Neuronal stem cell (in vitro differentiated cells): ENCODE measurements at places on chromosomes 11 and 22.
A peak's percentile ranks its signal among the peaks of the same experiment; 100 is the strongest.

- DNase-seq: peak; percentile 84
Measured at GRCh38 chr11:111841370-111842053, 29.9 kb downstream of the ALG9 start.

DNA sequence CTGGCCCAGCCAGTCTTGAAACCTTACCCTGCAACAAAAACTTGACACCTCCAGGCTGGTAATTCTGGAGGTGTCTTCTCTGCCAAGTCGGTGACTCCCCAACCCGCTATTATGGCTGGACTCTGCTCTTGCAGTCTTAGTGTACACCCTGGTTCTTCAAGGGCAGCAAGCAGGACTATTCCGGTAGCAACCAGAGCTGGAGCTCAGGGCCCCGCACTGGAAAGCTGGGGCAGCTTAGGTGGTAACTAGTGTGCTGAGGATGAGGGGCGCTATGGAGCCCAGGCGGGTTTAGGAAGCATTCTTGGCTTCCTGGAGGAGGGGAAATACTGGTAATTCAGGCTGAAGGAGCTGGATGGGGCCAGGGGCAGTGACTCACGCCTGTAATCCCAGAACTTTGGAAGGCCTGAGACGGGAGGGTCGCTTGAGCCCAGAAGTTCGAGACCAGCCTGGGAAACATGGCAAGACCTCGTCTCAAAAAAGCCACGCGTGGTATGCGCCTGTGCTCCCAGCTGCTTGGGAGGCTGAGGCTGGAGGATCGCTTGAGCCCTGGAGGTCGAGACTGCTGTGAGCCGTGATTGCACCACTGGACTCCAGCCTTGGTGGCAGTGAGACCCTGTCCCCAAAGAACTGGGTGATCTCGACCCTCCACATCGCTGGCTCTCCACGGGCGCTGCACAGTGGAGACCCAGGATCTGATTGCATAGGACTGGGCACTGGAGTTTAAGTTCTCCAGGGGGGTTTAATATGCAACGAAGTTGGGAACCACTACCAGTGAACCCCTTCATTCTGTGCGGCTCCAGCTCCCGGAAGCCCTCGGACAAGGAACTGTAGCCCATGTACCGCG is 10.6 kb upstream of the AIFM3 start:
- DNase-seq: no peak

GRCh38 chr11:125268611-125269010 is 104.1 kb downstream of the PKNOX2 start:
- DNase-seq: no peak

GRCh38 chr11:40397141-40397540 is 1062.3 kb downstream of the LRRC4C start:
- no peak for DNase-seq

- no peak for DNase-seq
Measured at GRCh38 chr11:95727111-95727510, 62.5 kb downstream of the FAM76B start.

- no peak for DNase-seq
Measured at GRCh38 chr11:78733031-78733430, 158.4 kb upstream of the NARS2 start.

DNA sequence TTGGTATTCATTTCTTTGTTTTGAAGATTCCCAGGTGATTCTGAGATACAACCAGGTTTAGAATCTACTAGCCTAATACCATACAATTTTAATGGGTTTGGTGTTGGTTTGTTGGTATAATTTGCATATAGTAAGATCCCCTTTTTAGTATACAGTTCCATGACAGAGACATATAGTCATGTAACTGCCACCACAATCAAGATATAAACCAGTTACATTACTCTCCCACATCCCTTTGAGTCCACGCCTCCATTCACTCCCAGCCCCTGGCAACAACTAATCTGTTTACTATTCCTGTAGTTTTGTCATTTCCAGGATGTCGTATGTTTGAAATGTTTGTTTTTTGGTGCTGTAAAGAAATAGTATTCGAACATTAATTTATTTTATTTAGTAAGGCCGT is 4.3 kb downstream of the ASRGL1 start:
- DNase-seq: no peak
